ENCODE measurements at places on chromosomes 11 and 22.

GRCh38 chr22:46828323-46828900 lies 66.0 kb downstream of the TBC1D22A start:
- no peak for DNase-seq

DNA sequence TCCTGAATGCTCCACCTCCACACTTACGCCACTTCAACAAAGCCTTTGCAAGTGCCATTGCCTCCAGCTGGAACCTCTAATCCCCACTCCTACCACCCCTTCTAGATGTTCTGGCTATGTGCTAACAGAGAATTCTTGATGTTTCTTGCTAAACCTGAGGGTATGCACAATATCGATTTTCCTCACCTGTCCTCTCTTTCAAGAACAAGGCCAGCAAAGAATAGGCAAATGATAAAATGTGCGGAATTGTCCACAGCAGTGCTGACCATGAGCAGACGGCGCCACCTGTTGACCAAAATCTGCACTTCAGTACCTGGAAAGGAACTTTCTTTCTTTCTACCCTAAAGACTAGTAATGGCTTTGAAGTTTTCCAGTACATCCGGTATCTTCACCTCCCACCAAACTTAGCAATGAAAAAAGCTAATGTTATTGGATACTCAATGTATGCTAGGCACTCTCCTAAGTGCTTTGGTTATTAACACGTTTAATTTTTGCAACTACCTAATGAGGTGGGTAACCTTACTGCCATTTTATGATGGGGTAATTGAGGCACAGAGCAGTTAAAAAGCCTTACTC lies 3.4 kb downstream of the TIMM10 start:
- peak; percentile 42 for DNase-seq

- DNase-seq = no peak
Measured at GRCh38 chr11:118521892-118522311, 5.4 kb upstream of the TTC36 start.

DNA sequence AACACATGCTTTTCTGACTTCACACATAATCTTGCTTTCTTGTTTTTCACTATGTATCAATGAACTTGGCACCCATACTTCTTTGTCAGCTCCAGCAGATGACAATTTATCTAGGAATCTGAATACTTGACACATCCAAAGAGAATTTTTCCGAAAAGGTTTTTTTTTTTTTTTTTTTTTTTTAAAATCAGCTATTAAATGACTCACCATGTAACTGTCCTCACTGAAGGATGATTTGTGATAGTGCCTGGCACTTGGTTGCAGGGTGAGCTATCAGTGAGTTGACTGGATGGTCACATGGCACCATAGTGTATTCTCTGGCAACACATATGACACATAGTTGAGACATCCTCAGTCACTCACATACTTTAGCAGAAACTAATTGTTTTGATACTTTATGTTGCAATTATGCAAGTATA lies 133.4 kb upstream of the E2F8 start:
- DNase-seq = no peak

DNA sequence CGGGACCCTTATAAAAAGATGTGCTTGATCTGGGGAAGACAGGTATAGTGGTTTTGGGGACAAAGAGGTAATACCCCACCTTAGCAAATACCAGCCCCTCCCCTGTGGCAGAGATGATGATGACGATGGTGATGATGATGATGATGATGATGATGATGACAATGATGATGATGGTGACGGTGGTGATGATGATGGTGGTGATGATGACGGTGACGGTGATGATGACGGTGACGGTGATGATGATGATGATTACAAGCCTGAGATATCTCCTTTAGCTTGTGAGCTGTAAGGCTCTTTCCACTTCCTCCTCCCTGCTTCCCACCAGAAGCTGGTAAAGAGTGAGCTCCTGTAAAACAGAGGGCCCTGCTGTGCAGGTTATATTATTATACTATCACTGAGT lies 89.5 kb upstream of the TMEM45B start:
- DNase-seq = no peak

GRCh38 chr22:48891688-48892577 lies 935.7 kb downstream of the BRD1 start:
- DNase-seq = no peak

DNA sequence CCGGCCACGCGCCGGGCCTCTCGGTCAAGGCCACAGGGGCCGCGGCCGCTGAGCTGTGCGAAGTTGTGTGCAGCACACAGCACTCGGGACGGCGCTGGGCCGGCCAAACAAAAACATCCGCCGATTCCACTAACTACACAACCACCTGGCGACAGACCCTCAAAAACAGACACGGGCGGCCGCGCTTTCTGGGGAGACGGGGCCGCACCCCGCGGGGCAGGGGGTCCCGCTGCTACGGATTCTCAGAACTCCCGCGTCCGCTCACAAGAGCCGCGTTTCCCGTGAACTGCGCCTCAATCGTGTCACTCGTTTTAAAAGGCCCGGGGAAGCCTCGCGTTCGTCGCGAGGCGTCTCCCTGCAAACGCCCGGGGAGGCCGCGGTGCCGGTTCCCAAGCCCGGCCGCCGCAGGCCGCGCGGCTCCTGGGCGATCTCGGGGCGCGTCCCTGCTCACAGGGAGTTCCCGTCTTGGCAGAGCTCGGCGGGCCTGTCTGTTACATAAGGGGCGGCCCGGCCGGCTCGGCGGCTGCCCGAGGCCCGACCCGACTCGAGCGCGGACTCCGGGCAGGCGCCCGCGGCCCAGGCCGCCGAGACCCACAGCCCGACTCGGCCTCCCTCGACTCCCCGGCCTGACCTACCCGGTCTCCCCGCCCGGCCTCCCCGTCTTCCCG lies 936 bp downstream of the BRD1 start:
- no peak for DNase-seq

- DNase-seq = no peak
Measured at GRCh38 chr11:73508243-73509176, 89.4 kb downstream of the FAM168A start.

- DNase-seq = no peak
Measured at GRCh38 chr11:38089726-38090125, 1491.7 kb upstream of the RAG2 start.
